ENCODE measurements at places on chromosomes 12 and 14. TPM values are rescaled to one million over a fixed set of nuclear protein-coding genes. Genes with fewer than 3 reads are reported as not detected.
A peak's percentile ranks its signal among the peaks of the same experiment; 100 is the strongest.

GRCh38 chr12:120758798-120759590, 33.4 kb downstream of the ACADS start:
- peaks cover 9% of the 10 kb centered on the region for H3K4me1 ChIP-seq
- H3K27me3 ChIP-seq: no peaks in the 10 kb centered on the region
- H3K36me3 ChIP-seq: peaks cover 12% of the 10 kb centered on the region
- H3K4me3 ChIP-seq: no peak overlapping the region
- H3K27ac ChIP-seq: no peak overlapping the region
- DNase-seq: no peak

DNA sequence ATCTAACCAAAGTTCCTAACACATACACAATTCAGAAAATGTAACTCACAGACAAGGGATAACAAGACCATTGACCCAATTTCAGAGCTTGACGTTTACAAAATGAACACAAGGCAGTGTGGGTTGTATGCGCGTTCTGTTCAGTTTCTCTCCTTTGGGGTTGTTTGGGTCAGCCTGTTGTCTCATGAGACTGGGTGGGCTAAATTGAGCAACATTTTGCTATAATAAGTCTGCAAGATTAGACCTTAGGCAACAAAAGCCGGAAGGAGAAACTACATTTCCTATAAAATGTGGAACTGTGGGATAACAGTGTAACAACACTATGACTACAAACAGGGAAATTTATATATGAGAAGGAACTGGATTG, 18.8 kb upstream of the LTA4H start:
- H3K27ac ChIP-seq: no peak overlapping the region
- H3K27me3 ChIP-seq: peaks cover 12% of the 10 kb centered on the region
- H3K36me3 ChIP-seq: no peaks in the 10 kb centered on the region
- H3K4me1 ChIP-seq: peaks cover 2% of the 10 kb centered on the region
- no peak for DNase-seq
- no peak overlapping the region for H3K4me3 ChIP-seq

Gene SMCO2
- total RNA-seq: 1.6 TPM

GRCh38 chr12:49346659-49347310, at the start of gene DNAJC22:
Gene DNAJC22, plus strand, starts transcription at chr12:49346888. Its CDS starts 1,985 bp downstream, at chr12:49348873.
- DNase-seq: no peak
- peak within 1 kb of the TSS; percentile 89 for H3K27ac ChIP-seq
- peaks cover 4% of the 10 kb centered on the region for H3K36me3 ChIP-seq
- peaks cover 33% of the 10 kb centered on the region for H3K4me1 ChIP-seq
- peak within 1 kb of the TSS; percentile 80 for H3K4me3 ChIP-seq

GRCh38 chr12:39369756-39370155, 73.2 kb downstream of the KIF21A start:
- H3K4me1 ChIP-seq: peaks cover 8% of the 10 kb centered on the region
- H3K36me3 ChIP-seq: peaks cover 14% of the 10 kb centered on the region
- DNase-seq: no peak
- H3K4me3 ChIP-seq: no peak overlapping the region

Gene LHX5
- 0.41 TPM for total RNA-seq

Gene ERO1A
- total RNA-seq: 51.0 TPM

DNA sequence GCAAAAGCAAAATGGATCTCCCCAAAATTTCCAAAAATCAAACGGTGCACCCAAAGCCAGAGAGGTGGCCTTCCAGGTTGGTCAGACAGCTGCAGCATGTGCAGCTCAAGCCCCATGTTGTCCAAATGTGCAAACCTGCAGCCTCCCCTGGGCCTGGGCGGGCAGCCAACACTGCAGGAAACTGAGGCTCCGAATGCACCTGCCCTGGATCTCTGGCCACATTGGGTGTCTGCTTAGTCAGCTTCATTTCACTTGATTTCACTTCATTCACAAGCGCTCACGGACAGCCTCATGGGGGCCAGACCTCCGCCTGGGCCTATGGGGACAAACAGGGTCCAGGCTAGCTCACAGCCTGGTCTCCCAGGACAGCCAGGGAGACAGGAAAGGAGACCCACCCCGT, 59.8 kb downstream of the BCL11B start:
- DNase-seq: no peak
- no peak overlapping the region for H3K27ac ChIP-seq
- no peaks in the 10 kb centered on the region for H3K4me1 ChIP-seq
- peaks cover 3% of the 10 kb centered on the region for H3K27me3 ChIP-seq
- no peaks in the 10 kb centered on the region for H3K36me3 ChIP-seq

- H3K4me1 ChIP-seq: peaks cover 1% of the 10 kb centered on the region
- no peak overlapping the region for H3K27ac ChIP-seq
- no peak for DNase-seq
- H3K36me3 ChIP-seq: no peaks in the 10 kb centered on the region
- peaks cover 21% of the 10 kb centered on the region for H3K27me3 ChIP-seq
These were observed 59.5 kb upstream of the IGF1 start for GRCh38 chr12:102539651-102540553.

DNA sequence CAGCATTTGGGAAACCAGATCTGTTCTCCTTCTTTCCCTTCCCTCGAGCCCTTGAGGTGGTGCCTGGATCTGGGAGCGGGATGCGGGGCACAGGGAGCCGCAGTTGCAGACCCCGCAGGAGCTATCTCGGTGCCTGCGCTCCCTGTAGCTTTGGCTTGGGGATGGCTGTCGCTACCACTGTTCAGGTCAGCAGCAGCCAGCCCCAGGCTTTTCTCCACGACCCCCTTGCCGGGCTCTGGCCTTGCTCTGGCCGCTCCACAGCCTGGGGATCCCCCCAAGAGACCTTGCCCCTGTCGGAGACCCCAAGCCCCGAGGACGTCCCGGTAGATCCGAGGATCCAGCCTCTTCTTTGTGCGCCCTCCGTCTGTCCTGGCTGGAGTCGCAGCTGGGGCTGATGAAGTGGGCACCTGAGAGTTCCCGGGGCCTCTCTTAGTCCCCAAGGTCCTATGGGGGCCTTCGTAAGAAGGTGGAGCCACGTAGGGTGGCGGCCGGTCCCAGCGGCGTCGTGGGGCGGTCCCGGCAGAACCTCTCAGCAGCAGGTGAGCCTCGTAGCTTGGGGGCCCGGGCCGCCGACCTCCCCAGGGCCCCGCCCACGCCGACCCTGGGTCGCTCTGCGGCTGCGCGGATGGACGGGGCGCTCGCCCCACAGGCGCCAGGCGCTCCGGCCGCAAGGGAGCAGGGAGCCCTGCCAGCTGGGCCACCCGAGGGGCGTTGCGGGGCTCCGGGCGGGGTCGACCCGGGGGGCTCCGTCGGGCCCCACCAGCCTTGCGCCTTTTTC, 1.3 kb downstream of the DDN start:
- peaks cover 5% of the 10 kb centered on the region for H3K4me1 ChIP-seq
- peak overlapping the region; percentile 47 for H3K4me3 ChIP-seq
- no peak overlapping the region for H3K27ac ChIP-seq
- peaks cover 68% of the 10 kb centered on the region for H3K27me3 ChIP-seq
- H3K36me3 ChIP-seq: peaks cover 14% of the 10 kb centered on the region
- DNase-seq: peak; percentile 36

Gene LPAR5
- total RNA-seq: 0.27 TPM

Data from progenitor cell of endocrine pancreas (in vitro differentiated cells).